Naive thymus-derived CD8-positive, alpha-beta T cell (primary cell): ENCODE measurements at places on chromosomes 11 and 22.

DNA sequence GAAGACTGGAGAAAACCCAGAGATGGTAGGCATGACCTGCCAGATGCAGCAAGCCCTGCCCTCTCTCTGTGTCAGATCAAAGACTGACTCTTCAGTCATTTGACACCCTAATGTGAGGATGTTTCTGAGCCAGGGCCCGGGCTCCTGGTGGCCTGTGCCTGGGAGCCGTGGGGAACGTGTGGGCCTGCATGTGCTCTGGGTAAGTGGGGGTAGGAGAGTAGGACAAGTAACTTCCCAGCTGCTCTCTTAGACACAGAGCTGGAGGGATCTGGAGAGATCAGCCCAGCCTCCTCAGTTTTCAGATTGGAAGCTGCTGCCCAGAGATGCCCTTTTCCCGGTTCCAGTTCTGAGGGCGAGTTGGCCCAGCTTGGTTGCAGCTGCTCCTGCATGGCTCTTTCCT lies 110.8 kb downstream of the TEAD1 start:
- no peaks in the 10 kb centered on the region for H3K4me1 ChIP-seq
- no peak for DNase-seq
- peaks cover 13% of the 10 kb centered on the region for H3K27me3 ChIP-seq
- H3K27ac ChIP-seq, result no peak overlapping the region
- no peaks in the 10 kb centered on the region for H3K36me3 ChIP-seq
- no peak overlapping the region for H3K4me3 ChIP-seq

- peak overlapping the region; percentile 99 for H3K4me3 ChIP-seq
- no peak for DNase-seq
- peak overlapping the region; percentile 61 for H3K27ac ChIP-seq
- peaks cover 11% of the 10 kb centered on the region for H3K36me3 ChIP-seq
- H3K4me1 ChIP-seq, result peaks cover 58% of the 10 kb centered on the region
Measured at GRCh38 chr11:75563501-75563977, 1.5 kb downstream of the SERPINH1 start.

GRCh38 chr22:40451210-40451609 lies 80.8 kb downstream of the SGSM3 start:
- H3K4me3 ChIP-seq, result peak overlapping the region; percentile 87
- no peaks in the 10 kb centered on the region for H3K36me3 ChIP-seq
- DNase-seq, result peak; percentile 35
- no peaks in the 10 kb centered on the region for H3K27me3 ChIP-seq

DNA sequence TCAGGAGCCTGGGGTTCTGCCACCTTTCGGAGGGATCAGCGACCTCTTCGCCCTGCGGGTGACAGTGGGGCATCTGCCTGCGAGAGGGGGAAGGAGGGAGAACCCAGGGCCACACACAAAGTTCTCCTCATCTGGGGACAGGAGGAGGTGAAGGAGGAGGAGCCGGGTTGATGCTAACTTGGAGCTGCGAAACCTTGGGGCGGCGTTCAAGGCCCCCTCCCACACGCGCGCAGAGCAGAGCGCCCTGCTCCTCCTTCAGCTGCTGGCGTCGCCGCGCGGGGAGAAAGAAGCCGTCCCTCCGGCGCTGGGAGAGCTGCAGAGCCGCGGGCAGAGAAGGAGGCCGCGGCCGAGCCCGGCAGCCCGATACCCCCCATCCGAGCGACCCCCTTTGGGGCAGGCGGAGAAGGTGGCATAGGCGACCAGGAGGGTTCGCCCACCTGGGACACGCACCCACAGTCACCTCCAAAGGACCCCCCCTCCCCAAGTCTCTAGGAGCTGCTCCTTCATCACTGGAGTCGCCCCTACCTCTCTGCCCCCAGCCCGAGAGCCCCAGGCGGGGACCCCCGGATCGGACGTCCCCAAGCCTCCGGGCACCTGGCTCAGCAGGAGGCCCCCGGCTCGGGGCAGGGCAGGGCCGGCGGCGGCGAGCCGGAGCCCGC lies at the start of gene RASD2:
RASD2 (plus strand) TSS at position 237 of the 659 bp plus-strand sequence. CDS start 5,979 bp downstream, outside the sequence.
- DNase-seq, result no peak
- peaks cover 25% of the 10 kb centered on the region for H3K4me1 ChIP-seq
- H3K36me3 ChIP-seq, result no peaks in the 10 kb centered on the region
- peak within 1 kb of the TSS; percentile 72 for H3K4me3 ChIP-seq
- no peak within 1 kb of the TSS for H3K27ac ChIP-seq

- no peak for DNase-seq
- H3K27ac ChIP-seq, result peak overlapping the region; percentile 81
- H3K4me1 ChIP-seq, result peaks cover 74% of the 10 kb centered on the region
- no peaks in the 10 kb centered on the region for H3K27me3 ChIP-seq
Measured at GRCh38 chr22:29623059-29623458, 19.6 kb downstream of the NF2 start.

DNA sequence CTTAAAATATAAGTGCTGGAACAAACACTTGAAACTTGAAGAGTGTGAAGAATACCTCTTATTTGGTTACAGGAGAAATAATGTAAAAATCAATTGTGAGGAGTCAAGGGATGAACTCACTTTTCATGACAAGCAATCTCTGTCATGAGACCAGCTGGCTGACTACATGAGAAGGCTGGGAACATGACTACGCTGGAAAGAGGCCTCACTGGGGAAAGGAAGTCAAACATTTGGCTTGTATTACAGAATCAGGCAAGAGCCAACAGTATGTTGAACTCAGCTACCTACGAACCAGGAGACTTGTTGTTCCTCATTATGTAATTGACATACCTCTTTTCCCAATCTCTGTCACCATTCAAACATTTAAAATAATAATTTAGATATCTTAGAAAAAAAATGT lies 14.4 kb downstream of the DCDC1 start:
- H3K27ac ChIP-seq, result no peak overlapping the region
- H3K4me3 ChIP-seq, result no peak overlapping the region
- no peaks in the 10 kb centered on the region for H3K4me1 ChIP-seq
- no peaks in the 10 kb centered on the region for H3K36me3 ChIP-seq
- no peak for DNase-seq

GRCh38 chr11:34707462-34707840 lies 86.6 kb downstream of the EHF start:
- no peaks in the 10 kb centered on the region for H3K4me1 ChIP-seq
- no peak overlapping the region for H3K4me3 ChIP-seq
- no peak for DNase-seq
- peaks cover 10% of the 10 kb centered on the region for H3K27me3 ChIP-seq

DNA sequence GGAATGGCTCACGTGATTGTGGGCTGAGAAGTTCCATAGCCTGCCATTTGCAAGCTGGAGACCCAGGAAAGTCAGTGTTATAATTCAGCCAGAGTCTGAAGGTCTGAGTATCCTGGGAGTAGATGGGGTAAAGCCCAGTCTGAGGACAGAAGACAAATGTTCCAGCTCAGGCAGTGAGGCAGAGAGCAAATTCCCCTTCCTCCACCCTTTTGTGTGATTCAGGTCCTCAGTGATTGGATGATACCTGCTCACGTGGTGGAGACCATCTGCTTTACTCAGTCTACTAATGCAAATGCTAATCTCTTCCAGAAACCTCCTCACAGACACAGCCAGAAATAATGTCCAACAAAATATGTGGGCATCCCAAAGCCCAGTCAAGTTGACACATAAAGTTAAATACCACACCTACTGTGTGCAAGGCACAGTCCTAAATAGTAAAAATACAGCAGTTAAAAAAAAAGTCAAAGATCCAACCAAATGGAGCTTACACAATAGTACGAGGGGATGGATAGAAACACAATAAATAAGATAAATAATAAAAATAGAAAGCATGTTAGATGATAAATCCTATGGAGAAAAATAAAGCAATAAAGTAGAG lies 13.2 kb upstream of the APOL6 start:
- H3K27me3 ChIP-seq, result peaks cover 3% of the 10 kb centered on the region
- DNase-seq, result no peak
- peaks cover 16% of the 10 kb centered on the region for H3K4me1 ChIP-seq
- no peaks in the 10 kb centered on the region for H3K36me3 ChIP-seq
- no peak overlapping the region for H3K27ac ChIP-seq
- H3K4me3 ChIP-seq, result no peak overlapping the region

DNA sequence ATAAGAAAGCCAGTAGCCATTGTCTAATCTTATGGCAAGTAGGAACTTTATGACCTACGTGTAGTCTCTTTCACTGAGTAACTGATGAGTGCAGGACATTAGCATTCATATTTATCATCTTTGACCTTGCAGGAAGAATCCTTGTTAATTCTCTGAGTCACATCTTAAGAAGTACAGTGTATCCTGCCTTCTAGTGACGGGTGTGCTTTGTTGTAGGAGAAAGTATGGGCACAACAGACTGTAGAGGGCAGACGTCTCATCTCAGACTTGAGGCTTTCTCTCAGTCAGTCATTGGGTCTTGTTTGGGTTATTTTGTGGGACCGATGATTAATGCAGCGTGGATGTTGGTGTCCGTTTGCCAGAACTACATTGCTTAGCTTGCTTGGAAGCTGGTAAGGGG lies 6.8 kb downstream of the RNF214 start:
- no peak for DNase-seq
- peaks cover 55% of the 10 kb centered on the region for H3K36me3 ChIP-seq
- H3K4me3 ChIP-seq, result no peak overlapping the region
- peaks cover 1% of the 10 kb centered on the region for H3K4me1 ChIP-seq
- H3K27ac ChIP-seq, result no peak overlapping the region
- H3K27me3 ChIP-seq, result no peaks in the 10 kb centered on the region

DNA sequence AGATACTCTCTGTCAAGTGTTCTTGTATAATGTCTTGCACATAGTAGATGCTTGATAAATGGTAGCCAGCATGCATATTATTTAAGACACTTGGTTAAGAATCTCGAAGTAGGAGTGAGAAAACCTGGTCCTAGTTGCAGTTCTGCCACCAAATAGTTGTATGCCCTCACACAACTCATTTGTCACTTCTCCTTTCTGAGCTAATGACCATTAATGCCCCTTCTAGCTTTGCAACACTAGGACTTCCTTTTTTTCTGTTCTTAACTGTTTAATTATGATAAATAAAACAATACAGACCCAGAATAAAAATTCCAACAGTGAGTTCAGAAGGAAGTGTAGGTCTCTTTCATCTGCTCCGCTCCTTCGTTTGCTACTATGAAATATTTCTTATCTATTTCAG lies 453.6 kb downstream of the TMEM135 start:
- H3K4me3 ChIP-seq, result no peak overlapping the region
- H3K36me3 ChIP-seq, result no peaks in the 10 kb centered on the region
- H3K27me3 ChIP-seq, result no peaks in the 10 kb centered on the region
- H3K4me1 ChIP-seq, result no peaks in the 10 kb centered on the region
- no peak for DNase-seq

GRCh38 chr22:28183078-28183860 lies 264.2 kb upstream of the PITPNB start:
- no peaks in the 10 kb centered on the region for H3K36me3 ChIP-seq
- H3K4me3 ChIP-seq, result no peak overlapping the region
- peaks cover 3% of the 10 kb centered on the region for H3K4me1 ChIP-seq
- no peak overlapping the region for H3K27ac ChIP-seq

DNA sequence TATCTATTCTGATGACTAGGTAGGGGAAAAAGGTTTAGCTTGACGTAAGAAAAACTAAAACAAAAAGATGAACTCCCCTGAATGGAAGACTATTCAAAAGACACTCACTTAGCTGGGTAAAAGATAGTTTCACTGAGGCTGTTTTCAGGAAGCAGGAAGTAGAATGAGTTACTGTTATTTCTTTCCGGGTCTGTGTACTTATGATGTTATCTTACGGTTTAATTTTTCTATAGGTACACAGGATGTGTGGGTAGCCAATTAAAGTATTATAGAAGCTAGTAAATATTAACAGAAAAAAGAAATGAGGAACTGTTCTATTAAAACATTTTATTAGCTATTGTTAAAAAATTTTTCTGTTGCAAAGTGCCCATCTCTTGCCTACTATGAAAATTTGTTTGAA lies 45.8 kb upstream of the MMP7 start:
- DNase-seq, result no peak
- H3K36me3 ChIP-seq, result no peaks in the 10 kb centered on the region
- H3K4me3 ChIP-seq, result peak overlapping the region; percentile 51
- peaks cover 22% of the 10 kb centered on the region for H3K4me1 ChIP-seq
- peak overlapping the region; percentile 45 for H3K27ac ChIP-seq
- H3K27me3 ChIP-seq, result no peaks in the 10 kb centered on the region

DNA sequence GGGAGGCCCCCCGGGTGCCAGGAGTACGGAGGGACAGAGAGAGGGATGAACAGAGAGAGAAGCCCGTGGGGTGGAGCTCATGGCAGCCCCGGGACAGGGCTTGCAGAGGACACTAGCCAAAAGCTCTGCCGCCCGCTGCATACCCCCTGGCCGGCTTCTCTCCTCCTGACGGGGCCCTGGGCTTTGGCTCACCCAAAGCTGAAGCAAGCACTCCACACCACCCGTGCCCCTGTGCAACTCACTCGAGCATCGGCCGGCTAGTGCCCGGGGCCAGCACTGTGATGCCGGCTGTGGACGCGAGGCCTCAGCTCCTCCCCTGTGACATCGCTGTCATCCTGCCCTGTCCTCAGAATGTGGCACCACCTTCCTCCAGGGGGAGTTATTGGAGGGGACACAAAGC lies 429.6 kb downstream of the BRD1 start:
- no peak for DNase-seq
- no peak overlapping the region for H3K4me3 ChIP-seq
- H3K36me3 ChIP-seq, result peaks cover 4% of the 10 kb centered on the region
- H3K27me3 ChIP-seq, result no peaks in the 10 kb centered on the region
- no peaks in the 10 kb centered on the region for H3K4me1 ChIP-seq

GRCh38 chr11:128316541-128317227 lies 270.7 kb downstream of the ETS1 start:
- H3K27ac ChIP-seq, result peak overlapping the region; percentile 97
- H3K27me3 ChIP-seq, result no peaks in the 10 kb centered on the region
- DNase-seq, result no peak
- no peak overlapping the region for H3K4me3 ChIP-seq
- peaks cover 78% of the 10 kb centered on the region for H3K4me1 ChIP-seq
